ENCODE measurements at places on chromosomes 2 and 18.

GRCh38 chr2:136787970-136788369 is 22.6 kb downstream of the THSD7B start:
- no peak for DNase-seq

DNA sequence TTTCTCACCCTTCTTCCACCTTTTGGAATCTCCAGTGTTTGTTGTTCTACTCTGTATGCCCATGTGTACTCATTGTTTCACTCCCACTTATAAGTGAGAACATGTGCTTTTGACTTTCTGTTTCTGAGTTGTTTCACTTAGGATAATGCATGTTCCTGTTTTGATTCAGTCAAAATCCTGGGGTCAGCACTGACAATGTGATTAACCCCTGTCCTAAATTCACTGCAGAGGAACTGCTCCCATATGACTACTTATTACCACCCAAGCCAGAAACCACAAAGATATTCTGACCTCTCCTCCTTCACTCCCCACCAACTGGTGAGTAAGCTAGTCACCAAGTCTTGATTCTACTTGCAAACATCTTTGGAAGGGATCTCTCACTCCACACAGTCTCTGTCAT is 251.4 kb upstream of the TCF4 start:
- peak; percentile 43 for DNase-seq

DNA sequence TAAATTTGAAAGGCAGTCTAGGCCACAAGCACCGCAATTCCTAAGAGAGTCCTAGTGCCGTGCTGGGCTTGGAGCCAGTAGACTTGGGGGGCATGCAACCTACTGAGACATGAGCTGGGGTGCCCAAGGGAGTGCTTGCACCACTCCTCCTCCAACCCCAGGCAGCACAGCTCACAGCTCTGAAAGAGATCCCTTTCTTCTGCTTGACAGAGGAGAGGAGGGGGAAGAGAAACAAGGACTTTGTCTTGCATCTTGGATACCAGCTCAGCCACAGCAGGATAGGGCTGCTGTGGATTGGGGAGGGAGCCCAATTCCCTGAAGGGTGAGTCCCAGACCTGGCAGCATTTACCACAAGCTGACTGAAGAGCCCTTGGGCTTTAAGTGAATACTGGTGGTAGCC is 134.6 kb downstream of the TMEM131 start:
- DNase-seq, result no peak

DNA sequence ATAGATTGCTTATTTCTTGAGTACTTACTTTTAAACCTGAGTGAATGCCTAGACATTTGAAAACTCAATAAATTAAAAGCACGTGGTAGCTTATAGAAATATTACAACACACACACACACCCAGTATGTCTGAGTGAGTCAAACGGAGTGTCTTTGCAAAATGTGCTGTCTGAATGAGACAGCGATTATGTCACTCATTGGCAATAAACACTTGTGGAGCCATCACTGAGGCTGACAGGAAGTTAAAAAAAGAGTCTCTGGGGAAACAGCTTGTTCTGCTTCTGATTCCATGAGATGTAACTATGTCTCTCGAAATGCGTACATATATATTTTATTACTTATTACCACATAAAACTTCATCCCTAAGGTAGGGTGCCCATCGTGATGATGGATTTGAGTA is 22.3 kb upstream of the VPS4B start:
- DNase-seq, result peak; percentile 27

- DNase-seq, result no peak
Observed at GRCh38 chr2:75375646-75376582, 176.6 kb upstream of the TACR1 start.

- no peak for DNase-seq
Observed at GRCh38 chr2:30462131-30462857, 15.2 kb downstream of the LCLAT1 start.

DNA sequence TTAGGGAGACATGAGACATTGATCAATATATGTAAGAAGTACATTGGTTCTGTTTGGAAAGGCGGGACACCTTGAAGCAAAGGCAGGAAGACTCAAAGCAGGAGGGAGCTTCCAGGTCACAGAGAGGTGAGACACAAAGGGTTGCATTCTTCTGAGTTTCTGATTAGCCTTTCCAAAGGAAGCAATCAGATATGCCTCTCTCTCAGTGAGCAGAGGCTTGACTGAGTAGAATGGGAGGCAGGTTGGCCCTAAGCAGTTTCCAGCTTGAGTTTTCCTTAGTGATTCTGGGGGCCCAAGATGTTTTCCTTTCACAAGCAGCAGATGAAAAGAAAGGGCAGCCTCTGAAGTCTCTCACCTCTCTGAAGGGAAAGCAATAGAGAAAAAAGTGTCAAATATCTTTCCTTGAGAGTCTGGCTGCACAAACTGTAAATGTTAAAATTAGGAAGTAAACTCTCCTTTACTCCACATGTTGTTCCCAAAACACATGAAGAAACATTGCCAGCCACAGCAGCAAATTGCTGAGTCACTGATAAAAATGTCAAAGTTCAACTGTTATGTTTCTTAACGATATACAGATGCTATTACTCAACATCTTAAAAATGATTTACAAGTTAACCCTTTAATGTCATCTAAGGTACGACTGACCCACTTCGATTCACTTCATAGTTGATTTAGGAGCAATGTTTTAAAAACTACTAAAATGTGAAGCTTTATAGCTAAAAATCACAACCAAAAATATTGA is 40.3 kb downstream of the CYB5A start:
- DNase-seq, result peak; percentile 80

Measured in HFF-Myc (cell line).